Heart left ventricle (tissue), 16 donors: ENCODE measurements at places on chromosomes 7 and 10. TPM values are rescaled to one million over a fixed set of nuclear protein-coding genes. Genes with fewer than 3 reads are reported as not detected.

The CABCOCO1 gene
- not detected for polyA plus RNA-seq

The GBX1 gene
- not detected for polyA plus RNA-seq

The OPN1SW gene
- polyA plus RNA-seq, result not detected

The SP8 gene
- not detected for polyA plus RNA-seq

The COL26A1 gene
- polyA plus RNA-seq, result not detected
